OCI-M1 (cell line): ENCODE measurements at places on chromosomes 16 and 17.
A peak's percentile ranks its signal among the peaks of the same experiment; 100 is the strongest.

DNA sequence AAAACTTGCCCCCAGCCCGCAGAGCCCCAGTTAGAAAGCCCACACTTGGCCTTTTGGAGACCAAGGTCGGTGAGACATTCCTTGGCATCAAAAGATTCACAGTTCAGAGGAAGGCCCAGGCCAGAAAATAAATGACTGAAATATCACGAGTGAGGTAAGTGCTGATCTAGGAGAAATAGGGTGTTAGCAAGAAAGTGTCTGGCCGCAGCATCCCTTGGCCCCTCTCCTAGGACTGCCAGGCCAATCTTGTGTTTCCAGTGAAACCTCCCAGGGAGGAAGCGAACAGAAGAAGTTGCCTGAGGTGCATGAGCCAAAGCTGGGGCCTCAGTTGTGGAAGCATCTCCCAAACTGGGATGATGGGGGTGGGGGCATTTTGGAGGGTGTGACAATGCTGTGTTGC lies 22.5 kb upstream of the NSMCE1 start:
- DNase-seq, result no peak

DNA sequence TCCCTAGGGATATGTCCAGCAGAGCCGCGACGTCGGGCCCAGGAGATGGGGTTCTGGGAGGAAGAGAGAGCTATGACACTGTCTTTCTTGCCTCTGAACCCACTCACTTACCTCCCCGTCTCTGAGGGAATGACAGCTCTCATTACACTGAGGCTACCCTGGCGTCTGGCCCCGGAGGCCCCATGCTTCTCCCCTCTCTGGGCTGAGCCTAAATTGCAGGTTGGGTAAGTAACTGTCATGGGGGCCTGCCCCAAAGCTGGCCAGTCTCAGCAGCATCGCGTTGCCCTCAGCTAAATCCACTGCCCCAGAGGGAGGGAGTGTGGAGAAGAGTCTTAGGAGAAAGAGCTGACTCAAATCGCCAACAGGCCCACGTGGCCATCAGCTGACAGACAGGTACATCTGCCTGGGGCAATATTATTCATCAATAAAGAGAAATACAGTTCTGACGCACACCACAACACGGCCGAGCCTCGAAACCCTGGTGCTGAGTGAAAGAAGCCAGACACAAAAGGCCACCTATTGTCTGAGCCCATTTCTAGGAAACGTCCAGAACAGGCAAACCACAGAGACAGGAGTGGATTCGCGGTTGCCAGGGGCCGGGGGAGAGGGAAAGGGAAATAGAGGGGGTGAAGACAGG lies 156.4 kb downstream of the C16orf95 start:
- peak; percentile 37 for DNase-seq

DNA sequence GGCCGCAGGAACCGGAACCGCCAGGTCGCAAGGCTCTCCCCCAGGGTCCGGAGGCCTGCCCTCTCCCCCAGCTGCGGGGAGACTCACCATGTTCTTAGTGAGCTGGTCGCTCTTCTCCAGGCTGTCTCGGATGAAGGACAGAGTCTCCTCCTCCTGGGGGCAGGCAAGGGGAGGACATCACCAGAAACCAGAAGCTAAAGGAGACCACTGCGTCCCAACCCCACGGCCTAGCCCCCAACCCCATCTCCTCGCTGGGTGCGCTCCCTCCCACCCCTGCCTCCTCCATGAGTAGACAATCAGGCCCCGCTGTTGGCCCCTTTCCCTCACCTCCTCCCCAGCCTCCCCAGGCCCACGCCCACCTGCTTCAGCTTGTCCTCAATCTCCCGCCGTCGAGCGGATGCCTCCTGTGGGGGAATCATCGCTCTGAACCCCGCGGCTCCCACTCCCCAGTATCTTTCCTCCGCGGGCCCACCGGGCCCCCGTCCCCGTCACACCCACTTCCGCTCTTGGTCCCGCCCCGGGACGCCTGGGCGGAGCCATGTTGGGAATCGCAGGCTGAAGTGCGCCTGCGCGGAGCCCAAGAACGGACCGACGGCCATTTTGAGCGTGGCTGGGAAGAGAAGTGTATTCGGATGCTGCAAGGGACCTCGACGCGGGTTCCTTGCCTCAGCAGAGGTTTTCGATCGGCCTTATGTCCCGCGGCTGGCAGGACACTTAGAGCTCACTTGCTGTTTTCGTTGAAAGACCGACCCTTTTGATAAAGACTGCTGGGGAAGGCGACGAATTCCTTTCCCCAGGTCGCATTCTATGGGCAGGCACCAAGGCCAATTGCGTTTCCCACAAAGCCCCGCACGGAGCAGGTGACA lies at the start of gene EXOC7:
Gene EXOC7, minus strand, starts transcription at position 514 of the 866 bp plus-strand sequence. Its CDS starts 95 bp downstream, at position 419.
- DNase-seq, result peak; percentile 96

DNA sequence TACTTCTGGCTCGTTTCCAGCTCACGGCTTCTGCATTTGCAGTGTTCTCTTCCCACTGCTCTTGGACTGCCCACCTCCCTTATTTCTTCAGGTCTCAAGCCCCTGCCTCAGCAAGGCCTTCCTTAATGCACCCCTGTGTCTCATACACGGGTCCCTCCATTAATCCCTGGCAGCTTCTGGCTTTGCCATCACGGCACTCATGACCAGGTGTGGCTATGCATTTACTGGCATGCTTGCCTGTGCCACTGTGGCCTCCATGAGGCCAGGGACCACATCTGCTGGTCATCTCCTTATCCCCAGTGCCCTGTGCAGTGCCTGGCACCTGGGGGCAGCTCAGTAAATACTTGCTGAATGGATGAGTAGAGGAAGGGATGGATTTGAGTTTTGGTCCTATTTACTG lies 114.1 kb downstream of the C16orf78 start:
- DNase-seq, result no peak

DNA sequence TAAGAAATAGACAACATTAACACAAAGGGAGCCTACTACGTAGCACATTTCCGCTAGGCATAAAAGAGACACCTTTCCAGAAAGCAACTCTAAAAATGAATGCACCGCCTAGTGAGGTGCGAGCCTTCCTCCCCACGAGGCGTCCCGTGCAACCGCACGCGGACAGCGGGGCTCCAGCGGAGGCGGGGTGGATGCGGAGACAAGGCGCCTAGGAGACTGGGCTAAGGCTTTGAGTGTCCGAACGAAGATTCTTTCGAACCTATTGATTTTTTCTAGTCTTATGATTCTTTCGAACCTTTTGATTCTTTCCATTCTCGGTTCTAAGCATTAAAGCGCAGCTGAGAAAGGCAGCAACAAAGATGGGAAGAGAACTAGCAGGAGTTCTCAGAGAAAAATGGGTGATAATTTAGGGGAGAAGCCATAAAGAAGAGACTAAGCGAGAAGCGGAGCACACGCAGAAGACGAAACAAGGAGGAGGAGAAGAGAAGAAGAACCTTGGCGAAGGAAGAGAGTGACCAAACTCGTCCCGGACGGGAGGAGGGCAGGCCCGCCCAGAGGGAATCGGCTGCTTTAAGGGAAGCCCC lies 394 bp upstream of the CPD start:
- no peak for DNase-seq

DNA sequence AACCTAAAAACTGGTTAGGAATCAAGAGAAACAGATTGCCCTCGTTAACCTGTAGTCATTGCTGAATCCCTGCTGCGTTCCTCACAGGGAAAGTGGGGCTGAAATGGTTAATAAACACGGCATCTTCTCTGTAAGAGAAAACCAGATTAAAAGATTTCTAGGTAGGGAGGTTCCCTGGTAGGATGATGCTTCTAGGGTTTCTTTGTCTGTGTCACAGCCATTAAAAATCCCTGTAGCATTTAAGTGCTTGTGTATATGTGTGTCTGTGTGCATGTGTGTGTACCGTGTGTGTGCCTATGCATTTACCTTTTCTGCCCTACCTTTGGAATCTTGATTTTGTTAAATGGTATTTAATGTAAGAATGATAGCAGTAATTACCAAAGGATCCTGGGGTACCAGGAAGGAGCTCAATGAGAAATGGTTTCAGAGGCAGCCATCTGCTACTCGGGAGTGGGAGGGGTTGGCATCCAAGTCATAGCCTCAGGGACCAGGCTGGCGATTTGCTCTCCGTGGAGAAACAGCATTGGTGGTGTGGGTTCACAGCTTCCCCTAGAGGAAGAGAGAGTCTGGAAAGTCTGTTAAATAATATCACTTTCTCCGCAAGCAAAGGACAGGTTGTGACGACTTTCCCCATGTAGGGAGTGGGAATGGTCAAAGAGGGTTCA lies 177.1 kb downstream of the HS3ST4 start:
- no peak for DNase-seq

GRCh38 chr16:49474741-49475140 lies 101.1 kb downstream of the C16orf78 start:
- no peak for DNase-seq

GRCh38 chr16:56728980-56729734 lies 772 bp upstream of the NUP93 start:
- no peak for DNase-seq

- no peak for DNase-seq
These were observed 116.0 kb downstream of the RPTOR start for GRCh38 chr17:80660527-80661198.

- DNase-seq, result no peak
These were observed 115.8 kb downstream of the OR1D5 start for GRCh38 chr17:2947588-2947950.

GRCh38 chr17:46122486-46122871 lies 70.8 kb downstream of the KANSL1 start:
- DNase-seq, result no peak

- no peak for DNase-seq
These were observed 41.4 kb upstream of the TEKT1 start for GRCh38 chr17:6872936-6873335.

DNA sequence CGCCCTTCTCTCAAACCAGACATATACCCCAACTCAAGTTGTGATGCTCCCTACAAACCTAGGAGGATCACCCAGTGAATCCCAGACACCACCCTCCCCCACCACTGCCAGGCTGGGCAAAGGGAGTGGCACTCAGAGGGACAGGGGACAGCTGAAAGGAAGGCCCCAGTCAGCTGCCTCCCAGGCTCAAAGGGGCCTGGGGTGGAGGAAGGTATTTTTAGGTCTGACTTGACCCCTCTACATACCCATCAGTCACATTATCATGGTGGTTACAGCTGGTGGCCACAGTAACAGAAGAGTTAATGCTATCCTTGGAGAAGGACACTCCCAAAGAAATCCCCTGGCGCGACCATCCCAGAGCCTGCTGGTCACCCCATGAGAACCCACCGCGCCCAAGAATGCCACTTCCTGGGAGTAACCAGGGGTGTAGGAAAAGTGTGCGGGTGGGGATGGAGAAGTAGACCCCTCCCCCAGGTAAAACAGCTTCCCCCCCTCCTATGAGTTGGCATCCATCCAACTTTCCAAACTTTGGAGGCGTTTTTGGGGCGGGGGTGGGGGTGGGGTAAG lies 1.1 kb downstream of the CACNB1 start:
- DNase-seq, result no peak

DNA sequence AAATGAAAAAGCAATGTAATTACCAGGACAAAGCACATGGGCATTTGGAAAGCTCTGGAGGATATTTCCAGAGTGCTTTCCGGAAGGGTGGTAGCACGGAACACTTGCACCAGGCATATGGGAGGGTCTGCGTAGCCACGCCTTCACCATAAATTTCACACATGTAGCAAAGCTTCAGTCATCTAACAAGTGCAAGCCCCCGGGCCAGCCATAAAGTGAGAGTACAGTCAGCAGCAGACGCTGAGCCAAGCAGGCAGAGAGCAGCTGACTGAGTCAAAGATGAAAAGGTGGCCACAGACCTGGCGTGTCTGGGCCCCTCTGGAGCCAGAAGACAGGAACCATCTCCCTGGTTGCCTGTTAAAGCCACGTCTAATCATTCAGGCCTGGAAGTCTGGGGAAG lies 130.6 kb downstream of the SEC14L1 start:
- no peak for DNase-seq

DNA sequence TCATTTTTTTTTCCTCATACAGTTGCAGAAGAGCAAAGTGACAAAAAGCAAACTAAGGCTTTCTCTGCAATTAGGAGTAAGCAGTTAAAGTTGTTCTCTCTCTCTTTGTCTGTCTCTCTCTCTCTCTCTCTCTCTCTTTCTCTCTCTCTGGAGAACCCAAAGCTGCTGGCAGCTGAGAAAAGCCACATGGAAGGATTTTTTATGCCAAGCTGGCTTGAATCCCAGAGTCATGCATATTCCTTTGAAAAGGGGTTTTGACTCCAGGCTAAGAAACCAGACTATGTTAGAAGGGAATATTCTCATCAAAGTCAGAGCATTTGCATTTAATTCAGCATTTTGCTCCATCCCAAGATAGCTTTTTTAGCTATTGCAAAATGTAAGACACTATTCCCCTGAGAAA lies 1114.2 kb upstream of the GOT2 start:
- DNase-seq, result no peak

GRCh38 chr17:41919840-41920579 lies 1.3 kb upstream of the ACLY start:
- peak; percentile 24 for DNase-seq

DNA sequence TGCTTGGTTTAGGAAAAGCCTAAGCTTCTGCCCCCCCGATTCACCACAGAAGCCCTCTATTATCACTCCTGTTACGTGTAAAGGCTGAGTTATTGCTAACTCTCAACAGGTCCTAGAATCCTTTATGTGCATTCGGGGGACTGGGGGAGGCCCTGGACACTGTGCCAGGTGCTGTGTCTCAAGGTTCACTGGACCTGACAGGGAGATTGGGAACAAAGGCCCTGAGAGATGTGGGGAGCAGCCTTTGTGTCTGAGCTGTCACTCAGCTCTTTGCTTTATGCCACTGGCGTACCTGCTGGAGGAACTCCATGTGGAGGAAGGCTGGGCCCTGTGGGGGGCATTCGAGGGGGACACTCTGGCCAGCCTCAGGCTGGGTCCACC lies 65.9 kb downstream of the METRNL start:
- DNase-seq, result no peak

- peak; percentile 29 for DNase-seq
These were observed 62.0 kb upstream of the CRHR1 start for GRCh38 chr17:45722161-45722560.

GRCh38 chr16:64012166-64012565 lies 1109.7 kb downstream of the CDH11 start:
- no peak for DNase-seq

GRCh38 chr16:85448557-85449190 lies 164.4 kb upstream of the GSE1 start:
- DNase-seq, result no peak
